ENCODE measurements at places on chromosomes 7 and 10.

DNA sequence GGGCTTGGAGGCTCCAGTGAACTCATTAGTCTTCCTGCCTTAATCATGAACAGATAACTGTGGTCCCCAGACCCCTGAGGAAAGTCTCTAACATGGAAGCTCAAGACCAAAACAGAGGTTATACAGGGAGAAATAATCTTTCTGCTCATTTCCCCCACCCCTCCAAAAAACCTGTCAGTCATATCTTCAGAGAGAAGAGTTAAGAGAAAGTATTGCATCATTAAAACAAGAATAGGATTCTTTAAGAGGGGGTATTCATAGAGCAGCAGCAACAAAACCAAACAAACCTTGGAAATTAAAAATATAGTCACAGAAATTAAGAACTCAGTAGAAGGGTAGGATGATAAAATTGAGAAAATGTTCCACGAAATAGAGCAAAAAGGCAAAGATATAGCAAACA is 7.6 kb downstream of the CLEC2L start:
- no peaks in the 10 kb centered on the region for H3K36me3 ChIP-seq
- no peak for DNase-seq
- no peak overlapping the region for H3K27ac ChIP-seq
- no peaks in the 10 kb centered on the region for H3K27me3 ChIP-seq
- H3K4me1 ChIP-seq = no peaks in the 10 kb centered on the region
- H3K4me3 ChIP-seq = no peak overlapping the region

GRCh38 chr10:85666102-85666501 is 700.5 kb downstream of the GRID1 start:
- no peak for DNase-seq
- no peaks in the 10 kb centered on the region for H3K4me1 ChIP-seq
- no peak overlapping the region for H3K27ac ChIP-seq
- no peak overlapping the region for H3K4me3 ChIP-seq

- H3K27me3 ChIP-seq = no peaks in the 10 kb centered on the region
- H3K4me1 ChIP-seq = peaks cover 91% of the 10 kb centered on the region
- no peak overlapping the region for H3K4me3 ChIP-seq
- DNase-seq = no peak
- no peak overlapping the region for H3K27ac ChIP-seq
Measured at GRCh38 chr10:110788620-110789385, 82.9 kb upstream of the PDCD4 start.

- no peaks in the 10 kb centered on the region for H3K27me3 ChIP-seq
- no peak overlapping the region for H3K27ac ChIP-seq
- DNase-seq = no peak
- H3K36me3 ChIP-seq = no peaks in the 10 kb centered on the region
- H3K4me1 ChIP-seq = peaks cover 6% of the 10 kb centered on the region
Measured at GRCh38 chr10:71127104-71127503, 85.3 kb upstream of the UNC5B start.

GRCh38 chr10:31741473-31741872 is 187.2 kb downstream of the ARHGAP12 start:
- H3K4me3 ChIP-seq = no peak overlapping the region
- no peak for DNase-seq
- no peaks in the 10 kb centered on the region for H3K36me3 ChIP-seq
- H3K27me3 ChIP-seq = no peaks in the 10 kb centered on the region

DNA sequence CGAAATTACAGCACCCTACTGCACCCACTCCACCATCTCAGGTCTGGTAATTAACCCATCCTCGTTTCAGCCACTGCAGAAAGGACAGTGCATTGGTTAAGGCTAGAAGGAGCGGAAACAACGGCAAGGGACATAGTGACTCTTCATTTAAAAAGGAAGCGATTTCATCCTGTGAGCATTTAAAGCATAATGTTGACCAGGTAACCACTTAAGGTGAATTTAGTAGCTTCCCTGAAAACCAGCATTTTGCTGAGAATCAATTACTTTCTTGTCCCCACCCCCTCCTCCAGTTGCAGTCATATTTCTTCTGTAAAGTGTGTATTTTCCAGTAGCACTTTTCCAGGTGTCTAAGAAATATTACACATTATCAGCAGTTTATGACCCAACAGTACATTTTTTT is 821 bp upstream of the JAZF1 start:
- no peaks in the 10 kb centered on the region for H3K36me3 ChIP-seq
- H3K27me3 ChIP-seq = no peaks in the 10 kb centered on the region
- peak overlapping the region; percentile 88 for H3K27ac ChIP-seq
- DNase-seq = no peak
- H3K4me3 ChIP-seq = no peak overlapping the region

DNA sequence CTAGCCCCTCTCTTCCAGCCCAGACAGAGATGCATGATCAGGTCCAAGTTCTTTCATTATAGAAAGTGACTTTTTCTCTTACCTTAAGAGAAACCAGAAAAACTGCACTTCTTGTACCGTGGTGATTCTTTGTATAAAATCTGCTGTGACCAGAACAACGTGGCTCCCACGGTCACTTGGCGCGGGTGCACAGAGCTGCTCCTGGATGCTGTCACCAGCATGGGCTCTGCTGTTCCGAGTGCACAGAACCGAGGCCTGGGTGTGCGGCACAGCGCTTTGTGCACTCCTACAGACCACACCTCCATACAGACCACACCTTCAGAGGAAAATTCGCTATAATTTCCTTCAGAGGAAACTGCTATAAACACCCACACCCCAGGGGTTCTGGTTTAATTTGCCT is 26.0 kb downstream of the VIPR2 start:
- peaks cover 14% of the 10 kb centered on the region for H3K4me1 ChIP-seq
- H3K4me3 ChIP-seq = no peak overlapping the region
- H3K27ac ChIP-seq = no peak overlapping the region

Measured in heart left ventricle (tissue), 16 donors.